HepG2 (cell line): ENCODE measurements at places on chromosomes 6 and 20. TPM values are rescaled to one million over a fixed set of nuclear protein-coding genes. Genes with fewer than 3 reads are reported as not detected.

- peaks cover 7% of the 10 kb centered on the region; the same call in 1 of the 2 replicates for H3K4me1 ChIP-seq
- H3K27ac ChIP-seq = no peak overlapping the region
- H3K36me3 ChIP-seq = no peaks in the 10 kb centered on the region
- DNase-seq = no peak
Measured at GRCh38 chr6:46356543-46356942, 134.7 kb downstream of the RCAN2 start.

- DNase-seq = no peak
- no peak overlapping the region for H3K27ac ChIP-seq
- no peaks in the 10 kb centered on the region for H3K27me3 ChIP-seq
- H3K4me1 ChIP-seq = no peaks in the 10 kb centered on the region
- H3K36me3 ChIP-seq = peaks cover 53% of the 10 kb centered on the region
- H3K4me3 ChIP-seq = no peak overlapping the region
Measured at GRCh38 chr20:13715171-13715570, 69.5 kb downstream of the ESF1 start.

RAB23 gene
- 16.4 and 24.2 TPM in 2 replicates for total RNA-seq

COX4I2 gene
- not detected in 2 replicates for total RNA-seq

EGFL8 gene
- total RNA-seq = 3.1 and 11.5 TPM in 2 replicates

- H3K36me3 ChIP-seq = no peaks in the 10 kb centered on the region
- H3K4me1 ChIP-seq = no peaks in the 10 kb centered on the region
- H3K27ac ChIP-seq = no peak overlapping the region
- H3K4me3 ChIP-seq = no peak overlapping the region
- DNase-seq = no peak
Measured at GRCh38 chr6:88370127-88370710, 204.1 kb upstream of the CNR1 start.

RAB32 gene
- total RNA-seq = 93.9 and 101 TPM in 2 replicates

WFDC2 gene
- total RNA-seq = not detected in 2 replicates
